ENCODE measurements at places on chromosomes 13 and 19. TPM values are rescaled to one million over a fixed set of nuclear protein-coding genes. Genes with fewer than 3 reads are reported as not detected.

The NTN5 gene
- 0.46 TPM for total RNA-seq

The LAMP1 gene
- 315 TPM for total RNA-seq

The ZNF714 gene
- total RNA-seq: 1.7 TPM

The HSPH1 gene
- 40.0 TPM for total RNA-seq

The ZNF544 gene
- 43.4 TPM for total RNA-seq

The KLHL1 gene
- not detected for total RNA-seq

The PPP1R13L gene
- total RNA-seq: 13.9 TPM

The PALM gene
- total RNA-seq: 18.2 TPM

The ERICH6B gene
- total RNA-seq: not detected

The MTUS2 gene
- 0.13 TPM for total RNA-seq

The C19orf73 gene
- 0.26 TPM for total RNA-seq

The BIVM gene
- total RNA-seq: 24.5 TPM

The RFXAP gene
- total RNA-seq: 1.8 TPM

The OSCAR gene
- 0.63 TPM for total RNA-seq

The KLK2 gene
- total RNA-seq: not detected

The BST2 gene
- 63.1 TPM for total RNA-seq

The ELSPBP1 gene
- not detected for total RNA-seq

The ECSIT gene
- total RNA-seq: 26.6 TPM

The RFPL4AL1 gene
- total RNA-seq: not detected

The MED29 gene
- total RNA-seq: 18.0 TPM

The CDX2 gene
- not detected for total RNA-seq

The CEACAM20 gene
- total RNA-seq: not detected

The FUT6 gene
- total RNA-seq: not detected

The PRDX2 gene
- 217 TPM for total RNA-seq

The ZDHHC20 gene
- 115 TPM for total RNA-seq

The VSTM2B gene
- total RNA-seq: not detected

The GTPBP3 gene
- total RNA-seq: 19.0 TPM

The PRSS57 gene
- not detected for total RNA-seq

The WTIP gene
- 53.9 TPM for total RNA-seq

The TMEM238 gene
- 0.23 TPM for total RNA-seq

The PTGIR gene
- 20.0 TPM for total RNA-seq

The ZNF256 gene
- total RNA-seq: 4.9 TPM

The NLRP5 gene
- total RNA-seq: not detected

The ZNF844 gene
- 8.8 TPM for total RNA-seq
